ENCODE measurements at places on chromosomes 11 and 22.
A peak's percentile ranks its signal among the peaks of the same experiment; 100 is the strongest.

DNA sequence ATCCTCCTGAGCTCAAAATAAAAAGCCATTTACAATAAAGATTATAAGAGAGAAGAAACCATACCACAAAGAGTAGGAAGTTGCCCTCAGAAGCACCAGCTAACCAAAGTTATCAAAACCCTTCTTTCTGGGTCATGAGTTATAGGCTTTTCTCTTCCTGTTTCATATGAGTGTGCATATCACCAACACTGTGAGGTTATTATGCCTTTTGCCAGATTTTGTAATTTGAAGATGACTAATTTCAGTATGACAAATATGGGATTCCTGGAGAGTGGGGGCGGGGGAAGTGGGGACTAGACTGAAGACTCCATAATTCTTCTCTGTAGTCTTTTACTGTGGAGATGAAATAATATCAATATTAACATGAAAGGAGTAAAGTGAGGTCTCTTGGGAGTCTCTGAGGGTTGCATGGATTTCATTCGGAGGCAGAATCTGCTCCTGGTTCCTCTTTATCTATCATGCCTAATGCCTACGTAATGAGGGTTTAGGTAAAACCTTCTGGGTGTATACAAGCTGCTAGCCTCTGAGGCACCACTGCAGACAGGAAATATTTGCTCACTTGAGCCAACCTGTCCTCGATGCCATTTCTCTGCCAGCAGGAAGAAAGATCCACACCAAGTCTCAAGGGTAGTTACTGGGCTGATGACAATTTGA, 2.1 kb downstream of the LPXN start:
- no peak for DNase-seq

GRCh38 chr11:73759610-73760134, 1.2 kb downstream of the RAB6A start:
- no peak for DNase-seq

DNA sequence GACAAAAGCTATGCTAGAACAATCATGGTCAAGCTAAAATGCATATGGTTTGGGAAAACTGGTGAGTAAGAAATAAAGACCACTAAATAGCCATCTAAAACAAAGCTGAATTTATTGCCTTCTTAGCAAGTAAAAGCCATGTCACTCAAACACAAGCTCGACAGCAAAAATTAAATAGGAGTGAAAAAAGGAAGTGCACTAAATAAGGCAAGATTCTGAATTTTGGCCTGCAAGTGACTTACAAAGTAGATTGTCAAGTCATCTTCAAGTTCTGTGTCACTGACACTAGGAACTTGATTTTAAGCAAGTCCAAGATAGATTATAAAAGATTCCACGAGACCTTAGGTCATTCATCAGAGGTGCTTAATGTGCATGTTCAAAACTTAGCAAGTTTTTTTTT, 27.4 kb downstream of the TUG1 start:
- no peak for DNase-seq

GRCh38 chr22:40009951-40010671, 15.4 kb downstream of the FAM83F start:
- no peak for DNase-seq

DNA sequence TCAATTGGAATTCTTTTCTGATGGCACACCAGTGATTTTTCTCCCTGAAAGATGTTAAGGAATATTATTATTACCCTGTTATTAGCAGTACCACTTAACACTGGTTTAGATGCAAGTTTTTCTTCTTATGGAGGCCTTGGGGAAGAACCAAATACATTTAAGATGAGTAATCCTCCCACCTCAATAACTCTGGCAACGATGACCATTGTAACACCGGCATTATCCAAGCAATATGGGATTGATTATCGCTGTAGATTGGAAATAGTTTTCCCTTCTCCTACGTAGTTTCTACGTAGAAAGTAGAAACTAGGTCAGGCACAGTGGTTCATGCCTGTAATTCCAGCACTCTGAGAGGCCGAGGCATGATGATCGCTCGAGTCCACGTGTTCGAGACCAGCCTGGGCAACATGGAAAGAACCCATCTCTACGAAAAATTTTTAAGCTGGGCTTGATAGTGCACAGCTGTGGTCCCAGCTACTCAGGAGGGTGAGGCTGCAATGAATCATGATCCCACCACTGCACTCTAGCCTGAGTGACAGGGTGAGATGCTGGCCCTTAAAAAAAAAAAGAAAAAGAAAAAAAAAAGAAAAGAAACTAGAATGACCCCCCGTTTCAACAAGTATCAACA, 45.5 kb downstream of the PACSIN2 start:
- DNase-seq: no peak

DNA sequence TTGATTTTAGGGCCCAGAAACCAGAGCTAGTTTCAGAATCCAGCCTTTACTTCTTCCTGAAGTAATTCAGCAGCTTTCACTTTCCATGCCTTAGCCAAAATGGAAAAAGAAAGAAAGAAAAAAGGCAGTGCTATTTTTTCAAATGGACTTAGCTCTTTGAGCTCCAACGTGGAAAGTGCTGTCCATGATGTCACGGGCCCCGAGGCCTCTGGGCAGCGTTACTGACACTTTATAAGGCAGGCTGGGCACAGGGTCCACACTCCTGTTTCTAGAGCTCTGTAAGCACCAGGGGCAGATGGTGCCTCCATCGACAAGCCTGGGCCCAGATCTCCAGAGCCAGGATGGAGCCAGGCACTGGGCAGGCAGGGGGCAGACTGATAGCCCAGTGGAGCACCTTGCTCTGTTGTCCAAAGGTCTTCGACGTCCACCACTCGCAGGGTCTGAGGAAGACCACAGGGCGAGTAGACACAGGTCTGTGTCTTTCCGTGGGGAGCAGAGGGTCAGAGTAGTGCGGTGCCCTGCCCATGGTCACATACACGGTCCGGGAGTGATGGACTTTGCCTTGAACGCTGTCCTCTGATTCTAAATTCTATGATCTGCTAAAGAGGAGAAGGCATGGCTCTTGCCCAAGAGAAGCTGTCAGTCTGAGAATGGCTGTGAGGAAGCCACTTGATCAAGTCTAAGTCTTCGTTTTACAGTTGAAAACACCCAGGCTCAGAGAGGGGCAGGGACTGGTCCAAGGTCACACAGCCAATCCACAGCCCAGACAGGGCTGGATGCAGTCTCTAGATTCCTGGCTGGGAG, 22.0 kb upstream of the WNT11 start:
- no peak for DNase-seq

GRCh38 chr11:64846998-64847666, 2.7 kb upstream of the CDC42BPG start:
- DNase-seq: peak; percentile 90

DNA sequence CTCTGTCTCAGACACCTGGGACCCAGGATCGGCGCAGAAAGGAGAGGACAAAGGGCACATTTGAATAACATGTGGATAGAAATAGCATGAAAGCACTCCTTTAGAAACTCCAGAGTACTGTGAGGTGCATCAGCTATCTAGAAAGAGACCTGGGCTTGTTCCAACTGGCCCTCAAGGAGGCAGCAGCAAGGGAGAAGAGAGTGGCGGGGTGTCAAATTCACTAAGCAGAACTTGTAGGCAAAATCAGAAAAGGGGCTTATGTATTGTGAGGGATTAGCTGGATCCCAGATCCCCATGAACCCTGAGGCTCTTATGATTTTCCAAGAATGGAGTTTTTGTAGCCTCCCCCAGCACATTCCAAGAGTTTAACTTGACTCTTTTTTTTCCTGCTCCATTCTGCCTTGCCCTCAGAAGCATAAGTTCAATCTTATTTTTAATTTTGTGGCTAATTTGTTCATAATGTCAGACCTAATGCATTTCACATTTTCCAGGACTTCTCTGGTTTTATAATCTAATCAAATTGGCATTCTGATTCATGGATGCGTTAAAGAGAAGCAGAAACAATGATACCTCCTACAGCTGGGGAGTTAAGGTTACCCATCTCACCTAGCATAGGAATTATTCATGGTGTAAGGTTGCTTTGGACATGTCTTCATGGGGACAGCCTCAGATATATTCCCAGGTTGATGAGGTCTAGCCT, 33.6 kb downstream of the USH1C start:
- no peak for DNase-seq

GRCh38 chr22:22578702-22579424, 19.8 kb upstream of the PRAME start:
- DNase-seq: no peak

DNA sequence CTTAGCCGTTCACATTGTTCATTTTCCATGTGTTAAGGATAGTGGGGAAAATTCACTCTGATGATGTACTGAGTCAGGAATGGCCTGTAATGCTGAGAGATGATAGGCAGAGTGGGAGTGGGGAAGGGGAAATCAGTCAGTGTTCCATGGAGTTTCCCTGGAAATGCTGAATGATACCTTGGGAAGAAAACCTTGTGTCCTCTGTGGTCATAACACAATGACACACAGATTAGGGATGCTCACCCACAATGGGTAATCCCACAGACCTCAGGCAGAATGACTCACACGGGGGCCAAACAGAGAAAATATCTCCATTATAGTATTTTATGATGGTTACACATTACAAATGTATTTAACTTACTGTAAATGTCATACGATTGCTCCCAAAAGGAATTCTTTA, 118.0 kb downstream of the SNX19 start:
- DNase-seq: no peak

DNA sequence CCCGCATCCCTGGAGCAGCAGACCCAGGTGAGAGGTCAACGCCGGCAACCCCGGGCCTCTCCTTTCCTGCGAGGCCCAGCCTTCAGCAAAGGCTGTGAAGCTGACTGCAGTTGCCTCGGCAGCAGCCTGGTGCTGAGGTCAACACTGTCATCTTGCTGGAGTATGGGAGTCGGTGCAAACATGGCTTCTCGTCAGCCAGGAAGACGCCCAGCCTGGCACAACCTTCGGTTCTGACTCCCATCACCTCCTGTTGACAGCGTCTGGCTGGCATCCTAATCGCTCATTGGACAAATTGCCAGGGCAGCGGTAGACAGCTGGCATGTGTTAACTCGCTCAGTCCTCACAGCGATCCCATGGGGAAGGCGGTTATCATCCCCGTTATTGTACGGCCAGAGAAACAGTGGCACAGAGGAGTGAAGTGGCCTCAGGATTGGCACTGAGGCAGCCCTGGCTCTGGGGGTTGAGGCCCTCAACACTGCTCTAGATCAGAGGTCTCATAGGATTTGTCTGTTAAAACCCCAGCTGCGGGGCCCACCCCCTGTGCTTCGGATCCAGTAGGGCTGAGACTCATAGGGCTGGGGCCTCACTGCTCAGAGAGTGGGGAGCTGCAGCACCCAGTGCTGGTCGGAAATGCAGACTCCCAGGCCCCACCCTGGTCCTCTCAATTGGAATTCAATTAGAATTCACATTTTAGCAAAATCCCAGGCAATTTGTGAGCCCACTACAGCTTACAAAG, 39.3 kb upstream of the TP53I11 start:
- no peak for DNase-seq

DNA sequence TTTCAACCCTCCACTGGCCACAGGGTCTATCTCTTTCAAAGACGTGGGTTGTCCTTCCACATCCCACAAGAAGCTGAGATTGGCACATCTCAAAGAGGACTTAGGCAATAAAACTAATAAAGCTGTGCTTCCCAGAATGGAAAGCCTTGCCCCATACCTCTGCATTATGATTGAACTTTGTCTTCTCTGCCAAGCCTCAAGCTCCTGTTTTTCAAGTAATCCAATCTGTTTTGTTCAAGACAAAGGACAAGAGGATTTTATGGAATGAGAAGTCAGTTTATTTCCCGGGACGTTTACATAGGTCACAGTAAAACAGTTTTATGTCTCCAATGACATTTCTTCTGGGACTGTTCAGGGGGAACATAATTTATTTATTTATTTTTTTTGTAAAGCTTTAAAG, 108.4 kb downstream of the GALNT18 start:
- no peak for DNase-seq

- no peak for DNase-seq
These were observed 48.0 kb downstream of the CABIN1 start for GRCh38 chr22:24059121-24059520.

DNA sequence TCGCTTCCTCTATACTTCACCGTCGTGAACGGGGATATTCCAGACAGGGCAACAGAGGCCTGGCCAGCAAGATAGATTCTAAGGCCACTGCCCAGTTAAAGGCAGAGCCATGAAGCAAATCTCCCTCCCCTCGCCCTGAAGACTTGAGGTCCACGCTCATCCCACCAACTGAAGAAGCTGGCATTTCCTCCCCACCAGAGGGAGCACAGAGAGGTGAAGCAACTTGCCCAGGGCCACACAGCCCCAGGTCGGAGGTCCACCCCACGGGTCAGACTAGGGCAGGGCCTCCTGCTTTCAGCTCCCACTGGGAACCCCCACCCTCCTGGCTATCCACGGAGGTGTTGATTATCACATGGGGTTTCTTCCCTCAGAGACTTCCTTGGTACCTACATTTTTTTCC, 27.4 kb downstream of the MN1 start:
- DNase-seq: no peak

GRCh38 chr22:46043816-46044620, 67.1 kb upstream of the WNT7B start:
- no peak for DNase-seq

- DNase-seq: no peak
These were observed 68.5 kb upstream of the SLC35C1 start for GRCh38 chr11:45736424-45736823.

Measured in stimulated activated CD8-positive, alpha-beta memory T cell treated with anti-CD3 and anti-CD28 coated beads, Interleukin-15, amount 100 ng/mL, for 24 hours (primary cell).